Spleen (tissue), 13 donors: ENCODE measurements at places on chromosomes 13 and 19. TPM values are rescaled to one million over a fixed set of nuclear protein-coding genes. Genes with fewer than 3 reads are reported as not detected.

TSHZ3 gene
- total RNA-seq: 15.8 TPM

DNA sequence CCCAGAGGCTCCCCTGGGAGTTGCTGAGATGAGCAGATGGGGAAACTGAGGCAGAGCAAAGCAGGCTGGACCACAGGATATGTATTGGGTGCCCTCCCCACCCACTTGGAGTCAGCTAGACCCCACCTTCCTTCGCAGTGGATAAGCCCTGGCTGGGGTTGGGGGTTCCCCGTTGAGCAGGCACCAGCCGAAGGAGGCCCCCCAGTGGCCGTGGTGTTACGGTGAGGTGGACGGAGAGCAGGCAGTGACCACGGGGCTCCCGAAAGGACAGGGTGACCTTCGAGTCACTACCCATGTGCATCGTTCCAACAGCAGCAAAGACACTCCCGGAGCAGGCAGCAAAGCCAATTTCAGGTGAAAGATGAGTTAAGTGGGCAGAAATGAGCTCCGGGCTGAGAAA is 62.4 kb upstream of the ADGRE5 start:
- H3K36me3 ChIP-seq: no peaks in the 10 kb centered on the region
- DNase-seq: no peak
- H3K27ac ChIP-seq: no peak overlapping the region
- peaks cover 4% of the 10 kb centered on the region for H3K27me3 ChIP-seq
- H3K4me1 ChIP-seq: no peaks in the 10 kb centered on the region
- no peak overlapping the region for H3K4me3 ChIP-seq

- H3K36me3 ChIP-seq: no peaks in the 10 kb centered on the region
- H3K27ac ChIP-seq: no peak overlapping the region
- no peak overlapping the region for H3K4me3 ChIP-seq
- DNase-seq: no peak
Measured at GRCh38 chr19:29590278-29590677, 15.8 kb upstream of the POP4 start.

GRCh38 chr13:79663435-79663834 is 182.5 kb downstream of the NDFIP2 start:
- no peaks in the 10 kb centered on the region for H3K4me1 ChIP-seq
- no peaks in the 10 kb centered on the region for H3K27me3 ChIP-seq
- DNase-seq: no peak
- H3K36me3 ChIP-seq: no peaks in the 10 kb centered on the region
- H3K4me3 ChIP-seq: no peak overlapping the region

GRCh38 chr19:48543121-48543710 is 8.8 kb upstream of the SULT2B1 start:
- H3K27me3 ChIP-seq: peaks cover 7% of the 10 kb centered on the region
- no peaks in the 10 kb centered on the region for H3K4me1 ChIP-seq
- H3K27ac ChIP-seq: no peak overlapping the region
- no peak overlapping the region for H3K4me3 ChIP-seq
- no peak for DNase-seq
- H3K36me3 ChIP-seq: no peaks in the 10 kb centered on the region

GRCh38 chr19:17847538-17848366 is at the start of gene JAK3:
TSS of gene JAK3 (minus strand) at chr19:17847982. CDS start at chr19:17844417, 3,565 bp downstream.
- peaks cover 91% of the 10 kb centered on the region for H3K4me1 ChIP-seq
- H3K27me3 ChIP-seq: no peaks in the 10 kb centered on the region
- peak within 1 kb of the TSS; percentile 95 for H3K27ac ChIP-seq
- H3K36me3 ChIP-seq: peaks cover 18% of the 10 kb centered on the region
- peak; percentile 94 for DNase-seq
- H3K4me3 ChIP-seq: peak within 1 kb of the TSS; percentile 58
